ENCODE measurements at places on chromosomes 13 and 19.

- no peak for DNase-seq
Observed at GRCh38 chr19:47081095-47081494, 32.5 kb downstream of the ZC3H4 start.

DNA sequence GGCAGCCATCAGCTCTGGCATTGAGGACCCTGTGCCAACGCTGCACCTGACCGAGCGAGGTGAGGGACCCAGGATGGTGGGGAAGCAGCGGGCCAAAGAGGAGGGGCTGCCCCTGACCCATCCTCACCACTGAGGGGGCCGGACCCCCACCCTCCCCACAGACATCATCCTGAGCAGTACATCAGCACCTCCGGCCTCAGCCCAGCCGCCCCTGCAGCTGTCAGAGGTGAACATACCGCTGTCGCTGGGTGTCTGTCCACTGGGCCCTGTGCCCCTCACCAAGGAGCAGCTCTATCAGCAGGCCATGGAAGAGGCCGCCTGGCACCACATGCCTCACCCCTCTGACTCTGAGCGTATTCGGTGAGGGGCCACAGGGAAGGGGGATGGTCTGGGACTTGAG is 7.3 kb downstream of the LENG1 start:
- DNase-seq, result no peak

DNA sequence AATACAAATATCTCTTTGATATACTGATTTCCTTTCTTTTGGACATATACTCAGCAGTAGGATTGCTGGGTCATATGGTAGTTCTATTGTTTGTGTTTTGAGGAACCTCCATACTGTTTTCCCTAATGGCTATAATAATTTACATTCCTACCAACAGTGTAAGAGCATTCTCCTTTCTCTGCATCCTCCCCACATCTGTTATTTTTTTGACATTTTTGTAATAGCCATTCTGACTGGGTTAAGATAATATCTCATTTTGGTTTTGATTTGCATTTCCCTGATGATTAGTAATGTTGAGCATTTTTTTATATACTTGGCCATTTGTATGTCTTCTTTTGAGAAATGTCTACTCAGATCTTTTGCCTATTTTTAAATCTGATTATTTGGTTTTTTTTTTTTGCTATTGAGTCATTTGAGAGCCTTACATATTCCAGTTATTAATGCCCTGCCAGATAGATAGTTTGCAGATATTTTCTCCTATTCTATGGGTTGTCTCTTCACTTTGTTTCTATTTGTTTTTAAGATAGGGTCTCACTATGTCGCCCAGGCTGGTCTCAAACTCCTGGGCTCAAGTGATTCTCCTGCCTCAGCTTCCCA is 95.7 kb downstream of the FNDC3A start:
- DNase-seq, result no peak

DNA sequence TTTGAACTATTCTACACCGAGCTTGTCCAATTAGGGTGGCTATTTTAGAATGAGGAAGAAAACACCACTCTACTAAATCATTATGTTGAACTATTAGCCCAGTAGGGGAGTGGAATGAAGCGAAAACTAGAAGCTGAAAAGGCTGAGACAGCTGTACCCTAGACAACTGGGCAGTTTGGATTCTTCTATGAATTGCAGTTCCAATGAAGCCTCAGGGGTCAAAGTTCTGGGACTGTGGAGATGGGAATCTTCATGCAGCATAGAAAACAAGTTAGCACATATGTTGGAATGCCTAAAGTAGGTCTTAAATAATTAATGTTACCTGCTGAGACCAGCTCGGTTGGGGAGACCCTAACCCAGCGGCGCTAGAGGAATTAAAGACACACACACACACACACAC is 62.7 kb upstream of the ZNF726 start:
- no peak for DNase-seq

DNA sequence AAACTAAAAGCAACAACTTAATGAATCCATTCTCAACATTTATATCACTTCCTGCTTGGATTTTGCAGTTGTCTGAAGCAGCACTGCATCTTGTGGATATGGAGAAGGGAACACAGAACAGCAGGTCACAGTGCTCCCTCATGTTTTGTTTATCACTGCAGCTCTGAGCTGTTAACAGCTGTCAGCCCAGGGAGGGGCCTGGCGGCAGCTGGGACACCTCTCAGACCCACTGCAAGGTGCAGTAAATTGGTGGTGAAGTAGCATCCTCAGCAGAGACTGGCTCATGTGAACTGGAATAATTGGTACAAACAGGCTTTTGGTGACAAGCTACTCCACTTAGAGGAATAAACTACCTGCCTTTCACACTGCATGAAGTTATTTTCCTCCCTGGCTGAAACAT is 170.4 kb downstream of the LIG4 start:
- no peak for DNase-seq

- DNase-seq, result no peak
Observed at GRCh38 chr13:112210371-112210770, 143.4 kb downstream of the SOX1 start.

- no peak for DNase-seq
Observed at GRCh38 chr19:29843180-29844051, 31.6 kb downstream of the CCNE1 start.

- no peak for DNase-seq
Observed at GRCh38 chr19:6063576-6064335, 46.5 kb downstream of the RFX2 start.

GRCh38 chr13:43229506-43229905 is 206.1 kb downstream of the DNAJC15 start:
- no peak for DNase-seq

- no peak for DNase-seq
Observed at GRCh38 chr19:43395561-43395960, 19.1 kb upstream of the TEX101 start.

- DNase-seq, result no peak
Observed at GRCh38 chr19:13109361-13110098, 6.9 kb upstream of the LYL1 start.

GRCh38 chr19:19468424-19469050 is 46.8 kb downstream of the TSSK6 start:
- DNase-seq, result no peak

GRCh38 chr19:31300422-31300821 is 48.8 kb downstream of the TSHZ3 start:
- no peak for DNase-seq

- DNase-seq, result no peak
Observed at GRCh38 chr13:55816976-55817601, 1323.6 kb upstream of the PRR20A start.

GRCh38 chr13:56412856-56413255 is 727.9 kb upstream of the PRR20A start:
- no peak for DNase-seq

- no peak for DNase-seq
Observed at GRCh38 chr19:40632311-40633036, 31.3 kb downstream of the LTBP4 start.

- DNase-seq, result no peak
Observed at GRCh38 chr13:60146471-60146870, 17.3 kb downstream of the DIAPH3 start.

DNA sequence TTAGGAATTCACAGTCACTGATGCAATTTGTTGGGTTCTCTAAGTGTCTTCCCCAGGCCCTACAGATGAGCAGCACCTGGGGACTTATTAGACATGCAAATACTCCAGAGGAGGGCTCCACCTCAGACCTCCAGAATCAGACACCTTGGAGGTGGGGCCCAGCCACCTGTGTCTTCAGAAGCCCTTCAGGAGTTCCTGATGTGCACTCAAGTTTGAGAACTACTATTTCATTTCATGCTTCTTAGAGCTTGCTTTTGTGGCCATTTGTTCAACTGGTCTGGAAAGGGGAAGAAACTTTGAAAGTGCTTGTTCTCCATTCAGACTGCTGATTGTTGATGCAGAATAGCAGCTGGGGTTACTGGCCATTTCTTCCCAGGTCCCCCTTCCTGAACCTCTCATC is 472.0 kb downstream of the COG6 start:
- DNase-seq, result no peak

- DNase-seq, result no peak
Observed at GRCh38 chr13:75836441-75836840, 200.3 kb downstream of the LMO7 start.

DNA sequence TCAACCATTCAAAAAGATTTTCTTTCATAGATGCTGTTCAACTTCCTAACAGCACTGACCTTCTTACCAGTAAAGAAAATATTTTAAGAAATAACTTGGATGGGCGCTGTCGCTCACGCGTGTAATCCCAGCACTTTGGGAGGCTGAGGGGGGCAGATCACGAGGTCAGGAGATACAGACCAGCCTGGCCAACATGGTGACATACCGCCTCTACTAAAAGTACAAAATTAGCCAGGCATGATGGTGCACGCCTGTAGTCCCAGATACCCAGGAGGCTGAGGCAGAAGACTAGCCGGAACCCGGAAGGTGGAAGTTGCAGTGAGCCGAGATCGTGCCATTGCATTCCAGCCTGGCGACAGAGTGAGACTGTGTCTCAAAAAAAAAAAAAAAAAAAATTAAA is 865.7 kb upstream of the SLC10A2 start:
- no peak for DNase-seq

DNA sequence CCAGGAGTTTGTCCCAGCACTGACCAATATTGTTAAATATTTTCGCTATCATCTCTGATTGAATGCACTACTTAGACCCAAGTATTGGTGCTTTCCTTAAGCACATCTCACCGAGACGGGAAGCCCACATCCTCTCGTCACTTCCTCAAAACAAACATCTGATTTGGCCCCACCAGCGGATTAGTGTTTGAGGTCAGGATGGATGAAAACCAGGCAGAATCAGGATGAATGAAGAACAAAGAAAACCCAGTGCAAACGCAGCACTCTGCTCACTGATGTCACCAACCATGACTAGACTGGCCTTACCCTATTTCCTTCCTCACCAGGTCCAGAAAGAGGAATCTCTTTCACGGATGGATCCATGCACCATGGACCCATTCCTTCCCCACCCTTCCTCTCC is 6.0 kb downstream of the PLAUR start:
- no peak for DNase-seq

- no peak for DNase-seq
Observed at GRCh38 chr13:91328726-91329125, 18.8 kb upstream of the MIR17HG start.

- DNase-seq, result no peak
Observed at GRCh38 chr13:44237881-44238421, 135.7 kb upstream of the SERP2 start.

DNA sequence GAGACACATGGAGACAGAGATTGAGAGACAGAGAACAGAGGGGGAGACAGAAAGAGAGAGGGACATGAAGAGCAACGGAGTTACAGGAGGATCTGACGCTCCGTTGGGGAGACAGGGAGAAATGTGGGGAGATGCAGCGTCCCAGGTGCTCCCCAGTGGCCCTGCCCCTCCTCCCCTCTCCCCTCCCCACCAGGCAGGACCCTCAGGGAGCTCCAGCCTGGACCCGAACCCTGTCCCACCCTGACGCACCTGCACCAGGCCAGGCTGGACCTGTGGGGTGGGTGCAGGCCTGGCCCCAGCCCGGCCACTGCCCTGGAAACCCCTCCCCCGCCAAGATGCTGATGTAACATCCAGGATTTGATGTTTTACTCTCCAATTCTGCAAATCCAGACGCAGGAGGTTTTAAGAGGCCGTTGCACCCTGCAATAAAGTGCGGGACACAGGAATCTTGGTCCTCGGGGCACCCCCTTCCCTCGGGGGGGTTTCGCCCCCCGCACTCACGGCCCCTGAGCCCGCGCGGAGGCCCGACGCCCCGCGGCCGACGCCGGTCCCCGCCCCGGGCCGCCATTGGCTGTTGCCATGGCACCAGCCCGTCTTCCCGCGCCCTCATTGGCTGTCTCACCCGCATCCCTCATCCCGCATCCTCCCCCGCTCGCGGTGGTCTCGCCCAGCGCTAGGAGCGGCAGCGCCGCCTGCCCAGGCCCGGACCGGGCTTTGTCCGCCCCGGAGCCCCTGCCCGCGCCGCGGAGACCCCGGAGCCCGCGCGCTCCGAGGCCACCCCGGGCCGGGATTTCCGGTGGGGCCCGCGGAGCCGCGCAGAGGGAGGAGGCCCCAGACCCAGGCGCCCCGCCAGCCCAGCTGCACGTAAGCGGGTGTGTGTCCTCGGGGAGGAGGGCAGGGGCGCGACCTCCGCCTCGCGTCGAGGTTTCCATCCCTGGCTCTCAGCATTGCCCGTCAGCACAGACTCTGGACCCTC is at the start of gene APC2:
Gene APC2, plus strand, starts transcription at position 655 of the 976 bp plus-strand sequence. CDS start 2,881 bp downstream, outside the sequence.
- DNase-seq, result peak; percentile 46

DNA sequence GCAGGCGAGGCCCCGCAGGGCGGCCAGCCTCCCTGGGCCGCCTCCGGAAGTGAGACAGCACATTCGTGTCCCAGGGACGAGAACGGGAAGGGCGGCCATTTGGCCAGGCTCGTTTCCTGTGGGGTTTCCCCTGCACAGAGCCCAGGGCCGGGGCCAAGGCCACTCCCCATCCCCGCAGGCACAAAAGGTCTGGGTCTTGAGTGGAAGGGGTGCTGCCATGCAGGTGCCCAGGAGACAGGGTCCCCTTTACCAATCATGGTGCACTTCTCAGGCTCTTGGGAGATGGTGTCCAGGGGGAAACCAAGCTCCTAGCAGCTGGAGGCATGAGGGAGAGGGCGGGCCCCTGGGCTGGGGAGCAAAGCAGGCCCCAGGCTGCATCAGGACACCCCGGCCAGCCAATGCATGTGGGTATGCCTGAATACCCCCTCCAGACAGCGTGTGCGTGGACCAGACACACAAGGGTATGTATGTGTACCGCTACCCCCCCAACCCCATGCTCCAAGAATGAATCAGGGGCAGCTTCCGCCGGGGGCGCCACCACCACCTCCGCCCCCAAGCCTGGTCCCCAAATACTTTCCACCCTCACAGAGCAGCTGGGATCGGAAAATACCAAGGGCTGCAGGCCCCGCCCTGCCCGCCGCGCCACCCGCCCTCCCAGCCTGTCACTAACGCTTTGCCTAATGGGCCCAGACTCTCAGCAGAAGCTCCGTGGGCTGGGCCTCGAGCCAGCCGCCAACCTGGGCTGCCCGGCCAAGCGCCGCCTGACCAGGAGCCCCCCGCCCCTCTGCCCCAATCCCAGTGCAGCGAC is 37.6 kb upstream of the NANOS3 start:
- DNase-seq, result peak; percentile 71

GRCh38 chr13:106274551-106275203 is 260.8 kb downstream of the EFNB2 start:
- no peak for DNase-seq

DNA sequence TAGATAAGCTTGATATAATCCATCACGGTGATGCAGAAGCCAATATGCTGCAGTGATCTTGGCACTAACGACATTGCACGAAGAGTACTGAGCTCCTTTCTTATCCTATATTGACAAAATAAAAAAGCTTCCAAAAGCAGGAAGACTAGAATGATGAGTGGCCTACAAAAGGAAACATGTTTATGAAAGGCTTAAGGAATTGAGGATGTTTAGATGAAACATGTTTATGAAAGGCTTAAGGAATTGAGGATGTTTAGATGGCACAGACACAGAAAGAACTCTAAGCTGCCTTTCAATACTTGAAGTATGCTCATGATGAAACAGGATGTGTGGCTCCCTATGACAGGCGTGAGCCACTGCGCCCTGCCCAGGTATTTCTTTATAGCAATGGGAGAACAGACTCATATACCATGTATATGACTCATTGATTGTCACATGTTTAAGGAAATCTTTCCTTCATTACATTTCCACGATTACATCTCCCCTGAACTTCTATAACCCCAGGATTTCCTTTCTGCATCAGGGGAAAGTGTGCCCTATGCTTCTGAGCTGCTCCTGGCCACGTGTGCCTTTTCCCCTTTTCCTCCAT is 690.8 kb upstream of the ARGLU1 start:
- DNase-seq, result no peak

GRCh38 chr13:49044836-49045235 is 69.1 kb downstream of the FNDC3A start:
- DNase-seq, result no peak

Data from T1000 (cell line).